Cardiac fibroblast (primary cell): ENCODE measurements at places on chromosomes 1 and 21.
A peak's percentile ranks its signal among the peaks of the same experiment; 100 is the strongest.

DNA sequence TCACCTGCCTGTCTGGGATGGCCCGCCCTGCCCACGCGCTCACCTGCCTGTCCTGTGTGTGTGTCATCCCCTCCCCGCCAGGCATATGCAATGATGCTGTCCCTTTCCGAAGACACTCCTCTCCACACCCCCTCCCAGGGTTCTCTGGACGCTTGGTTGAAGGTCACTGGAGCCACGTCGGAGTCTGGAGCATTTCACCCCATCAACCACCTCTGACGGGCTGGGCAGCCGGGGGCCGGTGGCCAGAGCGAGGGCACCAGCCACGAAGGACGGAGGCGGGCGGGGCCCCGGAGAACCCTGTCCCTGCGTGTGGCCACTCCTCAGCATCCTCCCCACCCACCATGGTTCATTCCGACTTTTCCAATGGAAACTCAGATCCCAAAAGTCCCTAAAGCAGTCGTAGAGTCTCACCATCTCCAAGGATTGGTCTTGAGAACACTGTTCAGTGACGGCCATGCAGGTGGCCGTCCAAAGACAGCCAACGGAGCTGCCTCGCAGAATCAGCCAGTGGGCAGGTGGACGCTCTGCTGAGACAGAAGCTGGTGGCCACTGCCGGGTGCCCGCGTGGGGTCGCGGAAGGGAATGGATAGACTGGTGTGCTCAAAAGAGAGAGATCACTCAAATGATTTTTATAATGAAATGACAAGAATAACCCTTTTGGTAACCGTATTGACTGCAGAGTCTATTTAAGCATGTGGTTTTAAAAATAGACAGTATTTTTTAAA is 20.7 kb upstream of the ARHGEF16 start:
- no peak for DNase-seq

- DNase-seq, result no peak
Observed at GRCh38 chr1:228174482-228175315, 9.1 kb downstream of the IBA57 start.

DNA sequence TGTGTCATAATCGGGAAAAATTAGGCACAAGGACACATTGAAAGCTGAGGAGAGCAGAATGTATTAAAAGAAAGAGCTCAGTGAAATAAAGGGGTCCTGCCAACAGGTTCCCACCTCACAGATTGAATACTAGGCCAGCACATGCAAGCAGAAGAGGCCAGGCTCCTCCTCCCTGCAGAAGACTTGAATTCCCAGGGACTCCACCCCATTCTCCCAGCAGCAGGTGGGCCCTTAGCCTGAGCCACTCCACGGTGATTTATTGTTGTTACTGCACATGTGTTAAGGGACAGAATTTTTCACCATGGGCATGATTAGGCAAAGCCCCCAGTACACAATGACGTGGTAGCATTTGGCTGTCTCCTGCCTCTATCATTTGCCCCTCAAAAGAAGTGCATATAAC is 1844.7 kb downstream of the NCAM2 start:
- DNase-seq, result no peak

- DNase-seq, result peak; percentile 50
Observed at GRCh38 chr1:107669996-107670395, 295.0 kb downstream of the VAV3 start.

DNA sequence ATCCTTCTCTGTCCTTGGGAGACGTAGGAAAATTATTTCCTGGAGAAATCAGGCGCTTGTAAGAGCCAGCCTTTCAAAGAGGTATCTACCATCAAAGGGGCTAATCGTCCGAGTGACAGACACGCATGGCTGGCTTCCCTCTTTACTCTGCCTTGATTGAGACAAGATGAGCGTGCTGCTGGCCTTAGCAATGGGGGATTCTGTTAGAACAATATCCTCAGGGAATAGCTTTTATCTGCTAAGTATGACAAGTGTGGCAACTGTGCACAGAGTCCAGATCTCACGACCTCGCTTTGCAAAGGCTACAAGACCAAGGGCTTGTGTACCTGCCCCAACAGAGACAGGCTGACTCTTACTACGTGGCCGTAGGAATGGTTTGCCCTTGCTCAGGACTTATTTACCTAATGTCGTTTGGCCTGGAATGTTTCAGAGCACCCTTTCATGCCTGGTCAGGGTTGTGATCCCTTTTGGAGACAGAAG is 417.1 kb downstream of the KIF26B start:
- DNase-seq, result no peak

DNA sequence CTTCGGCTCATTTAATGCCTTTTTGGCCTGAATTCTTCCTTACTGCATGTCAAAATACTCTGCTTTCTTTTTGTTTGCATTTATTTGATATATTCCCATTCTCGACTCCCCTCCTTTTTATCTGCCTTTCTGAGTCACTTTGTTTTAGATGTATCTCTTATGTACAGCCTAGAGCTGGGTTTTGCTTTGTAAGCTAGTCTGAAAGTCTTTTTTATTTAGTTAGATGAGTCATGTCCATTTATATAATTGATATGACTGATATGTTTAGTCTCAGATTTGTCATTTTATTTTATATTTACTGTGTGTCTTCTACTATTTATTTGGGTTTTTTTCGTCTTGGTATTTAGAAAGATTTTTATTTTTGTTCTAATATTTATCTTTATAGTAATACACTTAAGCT is 33.6 kb upstream of the GNG5 start:
- DNase-seq, result no peak

DNA sequence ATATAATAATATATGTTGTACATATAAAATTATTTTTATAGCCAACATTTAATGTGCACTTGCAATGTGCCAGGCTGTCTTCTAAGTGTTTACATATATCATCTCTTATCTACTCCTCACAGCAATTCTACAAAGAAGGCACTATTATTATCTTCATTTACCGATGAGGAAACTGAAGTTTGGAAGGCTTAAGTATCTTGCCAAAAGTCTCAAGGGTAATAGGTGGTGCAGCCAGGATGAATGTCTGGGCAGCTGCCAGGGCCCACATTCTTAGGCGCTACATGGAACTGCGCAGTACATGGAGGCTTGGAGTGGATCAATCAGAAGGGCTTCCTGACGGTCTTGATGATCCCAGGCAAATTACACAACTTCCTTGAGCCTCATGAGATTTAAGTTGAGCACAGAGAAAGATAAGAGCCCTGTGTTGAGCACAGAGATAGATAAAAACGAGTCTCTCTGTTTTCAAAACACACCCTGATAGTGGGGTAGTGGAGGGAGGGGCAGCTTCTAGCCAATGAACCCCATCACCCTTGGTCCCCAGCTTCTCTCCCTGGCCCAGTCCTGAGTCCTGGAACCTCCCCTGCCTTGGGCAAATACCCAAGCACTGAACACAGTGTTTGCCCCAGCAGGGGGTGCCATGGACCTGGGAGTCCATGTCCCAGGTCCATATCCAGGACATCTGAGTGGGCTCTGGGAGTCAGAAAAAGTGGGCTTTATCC is 9.2 kb downstream of the POU3F1 start:
- no peak for DNase-seq
